ENCODE measurements at places on chromosomes 13 and 19.

DNA sequence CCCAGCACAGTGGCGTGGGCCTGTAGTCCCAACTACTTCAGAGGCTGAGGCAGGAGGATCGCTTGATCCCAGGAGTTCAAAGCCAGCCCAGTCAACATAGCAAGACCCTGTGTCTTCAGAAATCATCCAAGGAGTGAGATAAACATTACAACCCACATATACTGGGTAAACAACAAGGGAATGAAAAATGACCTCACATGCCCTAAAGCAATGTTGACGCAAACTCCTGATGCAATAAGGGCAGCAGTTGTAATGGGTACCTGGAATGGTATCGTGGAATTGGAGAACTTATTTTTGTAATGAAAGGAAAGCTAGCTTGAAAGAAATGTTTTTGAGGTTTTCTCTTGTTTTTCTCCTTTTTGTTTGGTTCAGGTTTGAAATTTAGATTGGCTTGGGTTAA is 24.5 kb upstream of the LGALS16 start:
- peak; percentile 11 for DNase-seq

- DNase-seq: no peak
These were observed 15.9 kb downstream of the LDLR start for GRCh38 chr19:11105014-11105636.

DNA sequence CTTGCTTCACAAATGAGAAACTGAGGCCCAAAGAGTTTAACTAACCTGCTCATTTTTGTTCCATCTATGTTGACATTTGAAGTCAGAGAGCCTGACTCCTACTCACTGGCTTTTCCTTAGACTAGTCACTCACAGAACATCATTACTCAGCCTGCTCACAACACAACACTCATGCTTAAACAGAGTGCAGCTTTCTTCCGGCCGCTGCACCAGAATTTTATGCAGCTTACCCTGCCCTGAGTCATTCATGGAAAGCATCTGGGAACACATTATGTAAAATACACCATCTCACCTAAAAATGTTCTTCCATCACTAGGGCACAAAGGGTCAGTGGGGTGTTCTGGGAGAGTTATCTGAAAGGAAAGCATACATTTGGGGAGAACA is 303.4 kb downstream of the SPRY2 start:
- no peak for DNase-seq

DNA sequence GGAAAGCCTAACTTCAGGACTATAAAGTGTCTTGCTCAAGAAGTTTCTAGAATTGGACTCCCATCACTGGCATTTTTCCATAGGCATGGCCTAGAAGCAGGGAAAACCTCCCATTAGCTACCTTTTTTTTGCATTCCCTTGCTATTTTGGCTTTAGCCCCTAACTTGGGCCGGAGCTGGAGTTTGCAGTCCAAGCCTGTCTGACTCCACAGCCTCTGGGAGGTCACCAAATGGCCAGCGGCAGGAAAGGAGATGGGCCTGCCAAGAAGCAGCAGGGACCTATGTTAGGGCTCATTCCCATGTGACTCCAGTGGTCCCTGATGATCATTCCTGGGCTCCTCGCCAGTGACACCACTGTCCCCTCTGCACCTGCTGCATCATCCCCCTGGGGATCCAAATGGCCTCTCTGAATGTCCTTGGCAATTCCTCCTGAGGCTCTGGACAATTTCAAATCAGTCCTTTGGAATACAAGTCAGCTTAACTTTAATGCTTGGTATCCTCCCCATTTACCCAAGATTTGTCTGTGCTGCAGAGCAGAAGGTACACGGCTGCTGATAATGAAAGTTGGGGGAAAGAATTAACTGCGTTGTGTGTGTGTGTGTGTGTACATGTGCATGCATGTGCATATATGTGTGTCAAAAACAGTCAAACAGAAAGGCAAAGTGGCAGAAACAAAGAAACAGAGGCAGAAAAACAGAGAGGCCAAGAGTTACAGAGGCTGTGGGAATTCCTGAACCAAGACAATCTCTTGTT is 69.8 kb upstream of the SERP2 start:
- DNase-seq: no peak

DNA sequence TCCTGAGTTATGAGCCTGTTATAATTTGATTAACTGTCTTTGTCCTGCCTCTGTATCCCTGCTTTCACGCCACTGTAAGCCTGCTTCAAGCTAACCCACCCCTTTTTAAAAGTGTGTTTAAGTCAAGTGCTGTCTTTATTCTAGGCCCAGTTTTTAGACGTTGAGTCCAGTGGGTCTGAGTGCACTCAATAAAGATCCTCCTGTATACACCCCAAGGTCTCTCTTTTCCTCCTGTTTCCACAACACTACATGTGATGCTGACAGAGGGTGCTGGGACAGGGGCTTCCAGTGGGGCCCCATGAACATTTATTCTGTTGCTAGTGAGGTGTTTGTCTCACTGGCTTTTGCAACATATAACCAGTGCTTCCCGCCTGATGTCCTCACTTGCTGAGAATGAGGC is 6.7 kb upstream of the F2RL3 start:
- no peak for DNase-seq

GRCh38 chr19:29088761-29089160 is 124.2 kb downstream of the UQCRFS1 start:
- DNase-seq: no peak

DNA sequence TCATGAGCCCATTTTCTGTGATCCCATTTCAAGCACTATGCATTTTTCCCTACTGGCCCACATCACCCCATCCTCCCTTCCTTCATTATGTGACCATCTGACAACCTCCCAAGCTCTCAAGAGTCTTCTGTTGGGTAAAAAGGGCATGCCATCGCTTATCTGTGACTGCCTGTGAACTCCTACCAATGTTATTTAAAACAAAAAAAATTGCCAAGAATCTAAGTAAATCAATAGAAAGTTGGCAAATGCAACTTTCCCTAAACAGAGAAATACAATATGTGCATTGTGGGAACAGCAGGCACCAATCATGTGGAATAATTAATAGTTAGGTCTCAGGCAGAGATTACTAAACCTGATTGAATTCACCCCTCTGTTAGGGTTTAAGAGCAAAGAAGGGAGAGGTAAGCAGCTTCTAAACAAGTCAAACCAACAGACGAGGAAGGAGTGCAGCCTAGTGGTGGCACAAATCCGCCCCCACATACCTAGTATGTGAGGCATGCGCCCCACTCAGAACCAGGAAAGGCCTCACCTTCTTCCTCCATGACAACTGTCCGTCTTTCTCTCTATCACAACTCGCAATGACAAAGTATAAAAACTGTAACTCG is 29.8 kb downstream of the DZIP1 start:
- peak; percentile 28 for DNase-seq

DNA sequence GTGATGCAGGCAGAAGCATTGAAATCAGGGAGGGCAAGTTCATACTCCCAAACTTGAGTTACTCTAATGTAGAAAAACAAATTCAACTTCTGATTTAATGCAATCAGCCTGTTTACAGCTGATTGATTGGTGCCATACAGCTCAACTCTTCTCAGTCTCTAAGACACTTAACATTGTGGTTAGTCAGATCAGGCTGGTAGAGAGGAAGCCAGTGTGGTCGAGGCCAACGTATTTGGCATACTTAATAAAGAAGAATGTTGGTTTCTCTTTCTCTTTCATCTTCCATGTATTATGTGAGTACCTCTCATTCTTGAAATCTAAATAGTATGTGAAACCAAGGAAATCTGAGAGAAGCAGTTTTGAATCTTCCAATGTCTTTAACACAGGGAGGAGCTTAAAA is 255.0 kb upstream of the SLITRK1 start:
- no peak for DNase-seq

GRCh38 chr13:42653679-42654078 is 79.7 kb downstream of the TNFSF11 start:
- DNase-seq: no peak

- DNase-seq: no peak
These were observed 151.9 kb downstream of the LACC1 start for GRCh38 chr13:44031555-44031954.

DNA sequence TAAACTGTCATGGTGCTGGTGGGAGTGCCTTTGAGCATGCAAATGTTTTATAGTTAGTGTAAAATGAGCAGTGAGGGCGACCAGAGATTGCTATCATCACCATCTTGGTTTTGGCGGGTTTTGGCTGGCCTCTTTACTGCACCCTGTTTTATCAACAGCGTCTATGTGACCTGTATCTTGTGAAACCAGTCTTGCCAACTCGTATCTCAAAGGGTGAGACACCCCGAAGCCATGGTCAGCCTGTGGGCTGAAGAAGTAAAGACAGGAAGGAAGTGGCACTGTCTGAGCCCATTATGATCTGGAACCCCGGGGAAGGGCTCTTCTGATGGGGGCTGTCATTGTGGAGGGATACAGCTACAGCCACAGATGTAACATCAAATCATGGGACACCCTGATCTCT is 81.5 kb upstream of the FAM216B start:
- DNase-seq: no peak

DNA sequence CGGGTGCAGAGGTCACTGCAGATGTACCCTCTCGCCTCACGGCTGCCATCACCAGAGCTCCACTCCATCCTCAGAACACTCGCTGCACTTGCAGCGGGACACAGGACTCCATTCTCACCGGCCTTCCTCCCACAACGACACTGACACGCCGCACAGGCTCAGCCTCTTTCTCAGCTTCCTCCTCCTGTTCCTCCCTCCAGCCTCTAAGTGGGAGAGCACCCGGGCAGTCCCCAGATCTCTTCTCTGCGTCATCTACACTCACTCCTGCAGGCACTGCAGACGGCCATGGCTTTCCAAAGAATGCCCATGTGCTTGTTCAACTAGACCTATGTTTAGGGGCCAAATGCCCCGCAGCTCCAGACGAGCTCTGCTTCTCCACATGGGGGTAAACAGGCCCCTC is 14.3 kb upstream of the FKRP start:
- DNase-seq: no peak

DNA sequence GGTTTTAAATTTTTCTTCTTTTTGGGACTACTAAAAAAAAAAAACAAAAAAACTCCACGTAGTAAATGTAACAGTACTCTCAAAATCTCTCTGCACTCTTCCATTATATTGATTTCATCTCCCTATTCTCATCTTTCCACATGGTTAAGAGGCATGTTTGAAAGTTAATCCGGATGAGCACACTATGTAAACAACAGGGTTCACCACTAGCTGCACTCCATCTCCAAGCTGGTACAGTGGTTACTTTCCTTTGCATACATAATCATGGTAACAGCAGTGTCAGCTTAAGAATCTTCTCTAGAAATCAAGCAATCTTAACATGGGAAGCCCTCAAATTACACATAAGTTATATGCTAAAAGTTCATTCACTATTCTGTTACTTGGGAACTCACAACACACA is 92.6 kb downstream of the MIPEP start:
- DNase-seq: peak; percentile 46

DNA sequence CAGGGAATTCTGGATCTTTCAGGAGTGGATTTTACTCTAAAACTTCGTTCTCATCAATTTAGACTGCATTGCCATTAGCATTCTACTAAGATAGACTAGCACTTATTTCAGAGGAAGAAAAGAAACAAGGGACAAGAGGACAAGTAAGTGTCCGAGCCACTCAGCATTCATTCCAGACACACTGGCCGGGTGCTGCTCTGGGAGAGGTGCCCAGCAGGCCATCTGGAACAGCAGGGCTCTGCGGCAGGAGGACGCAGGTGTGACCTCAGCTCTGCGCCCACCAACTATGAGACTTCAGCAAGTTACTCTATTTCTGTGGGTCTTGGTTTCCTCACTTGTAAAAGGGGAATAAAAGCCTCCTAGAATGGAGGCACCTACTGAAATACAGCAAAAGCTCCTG is 4.2 kb downstream of the EPS15L1 start:
- DNase-seq: no peak

- no peak for DNase-seq
These were observed 12.4 kb downstream of the C19orf25 start for GRCh38 chr19:1466461-1467214.

- no peak for DNase-seq
These were observed 225.0 kb downstream of the TBC1D4 start for GRCh38 chr13:75256922-75257321.

DNA sequence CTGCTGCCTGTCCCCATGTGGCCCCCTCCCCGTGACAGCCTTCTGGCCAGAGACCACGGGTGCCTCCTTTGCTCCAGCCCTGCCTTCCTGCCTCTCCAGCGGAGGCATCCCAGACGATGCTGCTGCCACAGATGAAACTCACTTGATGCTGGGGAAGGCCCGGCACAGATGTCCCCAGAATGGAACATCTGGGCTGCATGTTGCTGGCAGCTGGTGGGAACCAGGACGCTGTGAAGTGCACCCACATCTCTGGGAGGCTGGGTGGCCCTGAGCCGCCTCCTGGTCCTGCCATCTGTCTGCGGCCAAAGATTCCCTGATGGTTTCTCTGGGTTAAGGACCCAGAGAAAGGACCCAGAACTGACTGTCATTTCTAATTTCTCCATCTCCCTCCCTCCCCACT is 51.9 kb upstream of the PTPRS start:
- no peak for DNase-seq

DNA sequence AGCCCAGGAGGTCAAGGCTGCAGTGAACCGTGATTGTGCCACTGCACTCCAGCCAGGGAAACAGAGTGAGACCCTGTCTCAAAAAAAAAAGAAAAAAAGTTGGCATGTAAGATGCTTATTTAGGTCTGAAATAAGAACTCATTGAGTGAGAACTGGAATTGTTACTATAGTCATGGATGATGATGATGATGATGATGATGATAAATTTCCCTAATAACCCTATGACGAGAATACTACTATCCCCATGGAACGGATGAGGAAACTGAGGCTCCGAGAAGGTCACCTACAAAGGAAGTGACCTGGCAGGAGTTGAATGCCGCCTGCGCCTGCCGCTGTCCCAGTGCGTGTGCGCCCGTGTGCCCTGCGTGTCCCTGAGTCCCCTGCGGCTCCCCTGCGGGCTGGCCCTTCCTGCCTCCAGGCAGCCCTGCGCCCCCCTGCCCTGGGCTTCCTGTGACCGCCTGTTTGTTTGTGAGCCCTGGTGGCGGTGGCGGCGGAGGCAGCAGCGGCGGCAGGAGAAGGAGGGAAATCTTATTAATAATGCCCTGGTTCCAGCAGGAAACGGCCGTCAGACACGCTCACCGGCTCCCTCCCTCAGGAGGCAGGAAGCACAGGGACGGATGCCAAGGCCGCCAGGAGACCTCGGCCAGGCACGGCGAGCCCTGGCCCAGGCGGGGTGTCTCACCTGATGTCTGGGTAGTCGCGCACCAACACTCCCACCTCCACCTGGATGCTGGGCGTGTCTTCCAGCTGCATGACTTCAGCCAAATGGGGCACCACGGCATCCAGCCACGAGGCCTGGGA is 29.6 kb downstream of the EXOC3L2 start:
- no peak for DNase-seq

- DNase-seq: no peak
These were observed 10.4 kb upstream of the SLC25A41 start for GRCh38 chr19:6443986-6444385.

DNA sequence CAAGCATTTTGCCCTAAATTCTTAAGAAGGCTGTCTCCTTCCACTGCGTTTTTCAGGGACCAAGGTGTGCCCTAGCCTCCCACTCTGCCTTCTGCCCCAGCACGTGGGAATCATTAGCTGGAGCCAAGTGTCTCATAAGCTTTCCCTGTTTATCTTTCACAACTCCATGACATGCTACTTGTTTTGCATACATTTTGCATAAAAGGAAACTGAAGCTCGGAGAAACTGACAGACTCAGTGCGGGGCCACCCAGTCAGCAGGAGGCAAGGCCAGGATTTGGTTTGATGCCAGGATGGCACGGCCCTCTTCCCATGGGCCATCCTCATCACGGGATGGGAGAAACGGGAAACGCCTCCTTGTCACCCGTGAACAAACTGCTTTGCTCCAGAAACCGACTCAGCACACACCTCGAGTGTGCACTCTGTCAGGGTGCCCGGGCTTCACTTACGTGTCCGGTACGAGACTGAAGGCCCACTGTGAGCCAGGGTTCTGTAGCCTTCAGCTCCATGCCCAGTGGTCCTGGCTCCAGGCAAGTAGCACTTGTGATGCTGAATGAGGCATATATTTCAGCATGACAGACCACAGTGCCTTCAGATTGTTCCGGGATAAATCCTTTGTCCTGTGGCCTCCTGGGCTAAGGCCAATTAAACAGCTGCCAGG is 9.6 kb downstream of the CEBPA start:
- DNase-seq: peak; percentile 75

All from LNCaP clone FGC (cell line).